ENCODE measurements at places on chromosomes 11 and 22.

- DNase-seq = no peak
Observed at GRCh38 chr11:65414776-65415498, 7.7 kb upstream of the NEAT1 start.

GRCh38 chr22:18059473-18059872 lies 18.3 kb upstream of the PEX26 start:
- no peak for DNase-seq

DNA sequence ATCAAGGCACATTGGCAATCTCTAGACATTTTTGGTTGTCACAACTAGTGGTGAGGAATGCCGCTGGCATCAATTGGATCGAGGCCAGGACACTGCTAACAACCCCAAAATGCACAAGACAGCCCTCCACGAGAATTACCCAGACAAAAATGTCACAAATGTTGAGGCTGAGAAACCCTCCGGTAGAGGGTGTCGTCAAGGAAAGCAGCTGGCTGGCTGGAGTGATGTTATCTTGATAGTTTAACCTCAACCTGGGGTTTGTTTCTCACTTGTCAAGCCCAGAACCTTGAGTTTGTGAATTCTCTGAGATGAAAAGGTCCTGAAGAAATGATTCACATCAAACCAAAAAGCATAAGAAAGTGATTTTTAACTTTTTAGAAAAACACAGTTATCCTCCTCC lies 21.1 kb upstream of the TMPRSS13 start:
- no peak for DNase-seq

GRCh38 chr11:94941131-94941530 lies 32.2 kb downstream of the CWC15 start:
- DNase-seq = no peak

GRCh38 chr11:88590361-88590760 lies 252.8 kb upstream of the CTSC start:
- no peak for DNase-seq

DNA sequence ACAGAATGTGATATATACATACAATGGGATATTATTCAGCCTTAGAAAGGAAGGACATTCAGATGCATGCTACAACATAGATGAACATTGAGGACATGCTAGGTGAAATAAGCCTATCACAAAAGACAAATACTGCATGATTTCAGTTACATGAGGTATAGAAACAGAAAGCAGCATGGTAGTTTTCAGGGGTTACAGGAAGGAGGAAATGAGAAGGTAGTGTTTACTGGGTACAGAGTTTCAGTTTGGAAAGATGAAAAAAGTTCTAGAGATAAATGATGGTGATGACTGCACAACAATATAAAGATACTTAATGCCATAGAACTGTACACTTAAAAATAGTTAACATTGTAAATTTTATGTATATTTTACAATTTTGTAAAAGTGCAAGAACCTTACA lies 266.7 kb upstream of the C11orf87 start:
- no peak for DNase-seq

- DNase-seq = no peak
Observed at GRCh38 chr11:94876222-94876621, 97.1 kb downstream of the CWC15 start.

GRCh38 chr11:68822546-68822945 lies 19.2 kb downstream of the CPT1A start:
- DNase-seq = no peak

DNA sequence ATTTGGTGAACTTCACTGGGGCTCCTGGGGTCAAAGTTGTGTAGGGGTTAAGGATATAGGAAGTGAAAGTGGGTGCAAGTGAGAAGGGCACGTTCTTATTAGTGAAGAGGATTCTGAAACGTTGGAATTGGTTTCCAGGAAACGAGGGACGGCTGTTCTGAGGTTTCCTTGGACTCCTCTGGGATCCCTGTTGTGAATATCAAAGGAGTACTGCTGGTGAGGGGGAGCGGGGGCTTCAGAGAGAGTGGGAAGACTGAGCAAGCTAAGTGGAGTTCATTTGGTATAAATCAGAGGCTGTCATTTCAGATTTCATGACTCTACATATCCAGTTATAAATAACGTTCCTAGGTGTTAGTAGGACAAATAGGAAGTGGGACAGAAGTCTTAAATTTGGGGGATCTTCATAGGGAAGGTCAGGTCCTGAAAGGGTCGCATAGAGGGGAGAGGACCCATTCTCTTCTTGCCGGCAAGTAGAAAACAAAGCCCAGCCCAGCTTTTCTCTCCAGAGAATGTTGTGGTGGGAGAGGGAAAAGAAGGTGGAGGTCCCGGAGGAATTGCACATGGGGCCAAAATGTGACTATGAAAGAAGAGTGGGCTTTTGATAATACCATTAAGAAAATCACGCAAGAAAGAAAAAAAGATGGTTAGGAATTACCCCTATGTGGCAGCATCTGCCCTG lies 1.1 kb upstream of the NELL1 start:
- no peak for DNase-seq

GRCh38 chr11:17392872-17393271 lies 4.4 kb upstream of the KCNJ11 start:
- no peak for DNase-seq

DNA sequence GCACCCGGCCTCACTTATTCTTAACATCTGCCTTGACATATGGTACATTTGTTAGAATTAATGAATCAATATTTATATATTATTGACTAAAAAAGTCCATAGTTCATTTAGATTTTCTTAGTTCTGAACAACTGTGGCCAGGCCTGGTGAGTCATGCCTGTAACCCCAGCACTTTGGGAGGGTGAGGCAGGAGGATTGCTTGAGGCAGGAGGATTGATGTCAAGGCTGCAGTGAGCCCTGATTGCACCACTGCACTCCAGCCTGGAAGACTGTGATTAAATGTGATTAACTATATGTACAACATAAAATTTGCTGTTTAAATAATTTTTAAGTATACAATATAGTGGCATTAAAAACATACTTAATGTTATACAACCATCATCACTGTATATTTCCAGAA lies 5.6 kb downstream of the UVRAG start:
- no peak for DNase-seq

- no peak for DNase-seq
Observed at GRCh38 chr11:13767471-13767870, 99.0 kb downstream of the FAR1 start.

DNA sequence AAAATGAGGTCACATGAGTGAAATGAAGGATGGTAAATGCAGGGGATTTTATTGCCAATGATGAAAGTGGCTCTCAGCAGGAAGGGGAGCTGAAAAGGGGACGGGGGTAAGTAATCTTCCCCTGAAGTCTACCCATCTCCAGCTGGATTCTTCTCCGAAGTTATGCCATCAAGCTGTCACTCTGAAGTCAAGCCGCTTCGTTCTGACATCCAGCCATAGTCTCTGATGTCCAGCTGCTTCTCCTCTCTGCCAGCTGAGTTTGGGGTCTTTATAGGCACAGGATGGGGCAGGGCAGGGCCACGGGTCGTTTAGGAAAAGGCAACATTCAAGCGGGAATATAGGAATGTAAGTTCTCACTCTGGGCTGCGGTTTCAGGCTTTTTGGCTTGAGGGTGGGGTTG lies 181.9 kb upstream of the ANO3 start:
- DNase-seq = no peak

Data from activated CD4-positive, alpha-beta T cell treated with anti-CD3 and anti-CD28 coated beads, Interleukin-2, amount 50 U/mL, for 24 hours (primary cell).